Fibroblast of skin of back (primary cell): ENCODE measurements at places on chromosomes 16 and 17.

GRCh38 chr16:82150549-82150948 is 19.5 kb downstream of the MPHOSPH6 start:
- DNase-seq = no peak

DNA sequence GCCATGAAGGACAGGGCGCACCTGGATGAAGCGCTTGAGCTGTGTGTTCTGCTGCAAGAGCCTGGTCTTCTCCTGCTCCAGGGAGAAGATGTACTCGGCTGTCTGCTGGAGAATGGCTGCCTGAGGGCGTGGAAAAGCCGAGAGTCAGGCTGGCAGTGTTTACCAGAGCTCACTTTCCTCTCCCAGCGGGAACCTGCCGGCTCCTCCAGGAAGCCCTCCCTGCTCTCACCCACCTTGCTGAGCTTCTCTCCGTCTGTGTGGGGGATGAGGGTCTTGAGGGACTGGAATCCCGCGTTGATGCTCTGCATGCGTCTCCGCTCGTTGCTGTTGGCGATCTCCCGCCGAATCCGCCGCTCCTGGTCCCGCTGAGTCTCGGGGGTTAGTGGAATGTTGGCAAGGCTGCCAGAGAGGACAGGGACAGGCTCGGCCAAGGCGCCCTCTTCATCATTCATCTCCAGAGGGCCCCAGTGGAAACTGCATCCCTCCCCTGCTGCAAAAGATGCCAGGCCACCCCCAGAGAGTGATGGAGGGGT is 10.5 kb downstream of the TFAP4 start:
- no peak for DNase-seq

- DNase-seq = no peak
Measured at GRCh38 chr17:33523577-33523981, 230.5 kb upstream of the ASIC2 start.

- DNase-seq = no peak
Measured at GRCh38 chr16:17938546-17938945, 398.0 kb downstream of the NPIPA8 start.
